Activated naive CD4-positive, alpha-beta T cell treated with anti-CD3 and anti-CD28 coated beads, Interleukin-2, amount 50 U/mL, for 72 hours (primary cell): ENCODE measurements at places on chromosomes 6 and 20. TPM values are rescaled to one million over a fixed set of nuclear protein-coding genes. Genes with fewer than 3 reads are reported as not detected.

Gene SCRT2
- total RNA-seq: not detected

Gene ZBTB12
- 1.3 TPM for total RNA-seq

Gene EBF4
- total RNA-seq: 4.0 TPM

Gene ULBP1
- total RNA-seq: 0.99 TPM

Gene IRAK1BP1
- 0.68 TPM for total RNA-seq

Gene PLN
- total RNA-seq: not detected

Gene DDAH2
- total RNA-seq: 42.6 TPM

Gene KHDC1L
- total RNA-seq: not detected

Gene PTPN1
- total RNA-seq: 52.6 TPM

Gene ADGRF5
- total RNA-seq: not detected

DNA sequence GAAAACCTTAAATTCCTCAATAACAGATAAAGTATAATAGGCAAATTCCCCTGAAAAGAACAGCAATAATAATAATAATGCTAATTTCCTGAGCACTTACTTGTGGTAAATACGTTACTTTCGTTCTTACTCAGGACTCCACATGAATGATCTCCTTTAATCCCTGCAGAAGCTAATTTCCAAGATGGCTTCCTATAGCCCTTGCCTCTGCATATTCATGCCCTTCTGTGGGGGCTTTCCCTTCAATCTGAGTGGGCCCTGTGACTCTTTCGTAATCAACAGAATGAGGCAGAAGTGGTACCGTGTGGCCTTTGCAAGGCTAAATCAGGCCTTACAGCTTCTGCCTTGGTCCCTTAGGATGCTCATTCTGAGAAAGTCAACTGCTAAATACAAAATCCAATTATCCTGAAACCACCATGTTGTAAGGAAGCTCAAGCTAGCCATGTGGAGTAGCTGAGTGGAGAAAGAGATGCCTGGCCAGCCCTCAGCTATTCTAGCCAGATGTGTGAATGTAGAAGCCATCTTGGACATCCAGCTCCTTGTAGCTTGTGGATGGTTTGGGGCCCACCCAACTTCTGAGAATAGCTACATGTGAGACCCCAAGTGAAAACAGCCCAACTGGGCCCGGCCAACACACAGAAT, 50.5 kb downstream of the MCUR1 start:
- DNase-seq: peak; percentile 18

DNA sequence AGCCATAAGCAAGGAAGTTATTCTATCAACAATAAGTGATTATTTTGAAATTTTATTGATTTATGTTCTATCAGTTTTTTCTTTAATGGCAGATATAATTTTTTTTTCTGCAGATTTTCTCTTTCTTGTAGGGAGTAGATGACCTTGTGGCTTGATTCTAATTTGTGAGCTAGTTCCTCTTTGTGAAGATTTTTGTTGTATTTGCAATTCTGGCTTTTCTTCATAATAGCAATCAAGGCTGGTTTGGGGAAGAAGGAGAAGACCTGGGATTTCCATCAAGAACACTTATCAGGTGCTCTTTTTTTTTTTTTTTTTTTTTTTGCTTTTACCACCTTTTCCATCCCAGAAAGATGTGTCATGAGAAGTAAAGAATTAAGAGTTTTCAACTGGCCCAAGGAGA, 324.2 kb upstream of the MAN1A1 start:
- no peak for DNase-seq

- no peak for DNase-seq
Measured at GRCh38 chr6:77834591-77834996, 181.8 kb downstream of the MEI4 start.

DNA sequence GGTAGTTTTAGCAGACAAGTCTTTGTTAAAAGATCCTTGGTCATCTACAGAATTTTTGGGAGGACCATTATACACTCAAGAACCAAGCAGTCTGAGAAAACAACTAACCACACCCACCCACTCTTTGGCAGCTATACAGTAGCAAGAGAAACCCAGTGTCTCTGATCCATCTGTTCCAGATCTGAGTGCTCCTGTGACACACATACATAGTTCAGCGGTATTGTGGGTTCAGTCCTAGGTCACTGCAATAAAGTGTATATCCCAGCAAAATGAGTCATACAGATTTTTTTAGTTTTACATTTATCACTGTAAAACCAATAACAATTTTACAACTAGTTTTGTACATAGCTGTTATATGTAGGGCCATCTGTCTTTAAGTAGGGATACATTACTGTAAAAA, 47.4 kb upstream of the PAK5 start:
- no peak for DNase-seq

- no peak for DNase-seq
Measured at GRCh38 chr20:23260181-23260840, 90.3 kb upstream of the NXT1 start.

- no peak for DNase-seq
Measured at GRCh38 chr20:19079536-19080299, 132.7 kb upstream of the SLC24A3 start.

- DNase-seq: no peak
Measured at GRCh38 chr6:101666256-101666655, 272.7 kb downstream of the GRIK2 start.

DNA sequence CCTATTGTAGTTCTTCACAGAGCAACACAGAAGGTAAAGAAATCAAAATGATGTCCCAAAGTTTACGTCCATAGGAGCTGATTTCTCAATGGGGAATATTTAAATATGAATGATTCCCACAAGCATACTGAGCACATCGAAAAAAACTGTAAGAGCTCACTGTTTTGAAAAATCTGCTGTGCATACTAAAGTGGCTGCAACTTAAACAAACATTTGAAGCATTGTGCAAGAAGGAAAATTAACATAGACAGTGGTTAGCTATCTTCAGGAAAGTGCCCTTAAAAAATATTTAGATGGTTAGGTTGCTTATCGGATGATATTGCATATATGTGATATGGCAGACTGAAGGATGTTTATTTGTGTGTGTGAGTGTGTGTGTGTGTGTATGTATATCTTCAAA, 747.6 kb downstream of the RFPL4B start:
- DNase-seq: no peak

GRCh38 chr20:37257988-37258387, 3.6 kb downstream of the GHRH start:
- DNase-seq: no peak

DNA sequence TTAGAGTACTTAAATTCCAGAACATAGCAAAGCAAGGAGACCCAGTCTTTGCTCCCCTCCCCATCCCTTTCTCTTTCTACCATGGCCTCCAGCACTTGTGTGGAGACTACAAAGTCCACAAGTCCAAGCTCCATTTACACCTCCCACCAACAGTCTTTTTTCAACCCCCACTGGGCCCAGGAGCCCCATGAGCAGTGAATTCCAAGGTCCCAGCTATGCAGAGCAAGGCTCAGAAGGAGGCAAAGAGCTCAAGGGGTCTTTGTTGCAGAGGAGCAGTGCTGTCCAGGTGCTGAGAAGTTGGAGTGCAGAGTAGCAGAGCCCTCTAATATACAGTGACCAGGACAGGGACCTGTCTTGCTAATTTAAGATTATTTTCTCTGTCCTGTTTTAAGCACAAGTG, 9.0 kb downstream of the PAK5 start:
- DNase-seq: no peak

DNA sequence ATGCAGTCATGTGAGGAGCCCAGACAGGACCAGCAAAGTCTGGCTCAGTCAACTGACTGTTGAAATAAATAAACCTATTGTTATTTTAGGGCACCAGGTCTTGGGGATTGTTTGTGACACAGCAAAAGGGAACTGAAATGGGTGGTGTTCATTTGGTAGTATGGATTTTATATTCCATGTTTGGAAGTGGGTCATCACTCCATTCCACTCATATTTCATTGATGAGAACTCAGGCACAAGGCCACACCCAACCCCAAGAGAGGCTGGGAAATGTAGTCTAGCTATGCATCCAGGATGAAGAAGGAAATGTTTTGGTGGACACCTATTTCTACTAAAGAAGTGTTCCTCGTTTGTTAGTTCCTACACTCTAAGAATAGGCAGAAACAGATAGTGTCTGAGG, 64.9 kb upstream of the BTBD3 start:
- no peak for DNase-seq

DNA sequence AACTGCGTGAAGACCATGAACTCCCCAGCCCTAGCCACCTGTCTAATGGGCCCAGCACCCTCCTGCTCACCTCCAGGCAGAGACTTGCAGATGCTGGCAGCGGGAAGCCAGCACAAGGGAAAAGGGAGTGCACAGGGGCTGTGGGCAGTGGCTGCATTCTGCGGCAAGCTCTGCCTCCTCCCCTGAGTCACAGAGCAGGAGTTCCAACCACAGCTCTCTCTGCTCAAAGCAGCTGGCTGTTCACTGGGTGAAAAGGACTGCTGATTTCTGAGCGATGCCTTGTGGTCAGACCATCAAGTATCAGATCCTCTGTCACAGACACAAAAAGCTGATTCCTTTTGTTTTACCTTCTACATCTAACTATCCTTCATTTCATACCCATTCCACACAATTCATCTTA, 10.5 kb downstream of the NKX2-2 start:
- no peak for DNase-seq

GRCh38 chr6:30570740-30571074, 535 bp upstream of the ABCF1 start:
- no peak for DNase-seq

- peak; percentile 86 for DNase-seq
Measured at GRCh38 chr6:34196116-34196832, 40.4 kb upstream of the HMGA1 start.

GRCh38 chr20:23201658-23202057, 115.5 kb upstream of the CD93 start:
- DNase-seq: no peak

GRCh38 chr20:60258255-60258863, 300.1 kb downstream of the CDH26 start:
- DNase-seq: no peak
